ENCODE measurements at places on chromosomes 1 and 21. TPM values are rescaled to one million over a fixed set of nuclear protein-coding genes. Genes with fewer than 3 reads are reported as not detected.

TAS1R1 gene
- total RNA-seq = not detected

CEP350 gene
- 99.4 TPM for total RNA-seq

GRCh38 chr1:31135973-31136600 lies 70.6 kb upstream of the PUM1 start:
- no peak overlapping the region for H3K4me3 ChIP-seq
- no peaks in the 10 kb centered on the region for H3K36me3 ChIP-seq
- no peak for DNase-seq
- H3K27ac ChIP-seq = no peak overlapping the region
- no peaks in the 10 kb centered on the region for H3K27me3 ChIP-seq

GRCh38 chr21:17391811-17392340 lies 121.0 kb upstream of the CXADR start:
- H3K36me3 ChIP-seq = no peaks in the 10 kb centered on the region
- no peak overlapping the region for H3K27ac ChIP-seq
- H3K4me1 ChIP-seq = no peaks in the 10 kb centered on the region
- no peaks in the 10 kb centered on the region for H3K27me3 ChIP-seq

DNA sequence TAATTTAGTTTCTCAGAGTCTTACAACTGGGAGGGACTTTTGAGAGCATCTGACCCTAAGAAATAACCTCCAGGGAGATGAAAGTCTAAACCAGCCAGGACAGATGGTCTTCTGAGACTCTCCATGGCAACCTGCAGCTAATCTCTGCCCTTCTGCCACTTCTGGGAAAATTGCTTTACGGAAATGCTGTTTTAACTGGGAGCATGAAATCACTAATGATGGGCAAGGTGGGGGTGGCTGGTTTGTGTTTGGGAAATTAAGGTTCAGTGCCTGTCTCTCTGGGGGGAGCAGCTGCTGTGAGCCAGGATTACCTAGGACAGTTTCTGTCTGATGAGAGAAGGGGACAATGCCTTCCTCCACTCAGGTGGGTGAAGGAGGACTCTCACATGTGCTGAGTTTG lies 33.2 kb downstream of the ROR1 start:
- DNase-seq = no peak
- no peaks in the 10 kb centered on the region for H3K27me3 ChIP-seq
- no peaks in the 10 kb centered on the region for H3K36me3 ChIP-seq
- H3K4me3 ChIP-seq = no peak overlapping the region
- no peak overlapping the region for H3K27ac ChIP-seq

- DNase-seq = no peak
- H3K4me1 ChIP-seq = no peaks in the 10 kb centered on the region
- H3K4me3 ChIP-seq = no peak overlapping the region
- no peaks in the 10 kb centered on the region for H3K36me3 ChIP-seq
- H3K27ac ChIP-seq = no peak overlapping the region
- no peaks in the 10 kb centered on the region for H3K27me3 ChIP-seq
These were observed 813.6 kb upstream of the ADGRL2 start for GRCh38 chr1:80987106-80987505.

GRCh38 chr1:177355575-177355974 lies 184.8 kb downstream of the BRINP2 start:
- no peaks in the 10 kb centered on the region for H3K36me3 ChIP-seq
- no peak for DNase-seq
- H3K27ac ChIP-seq = no peak overlapping the region
- H3K27me3 ChIP-seq = no peaks in the 10 kb centered on the region
- H3K4me1 ChIP-seq = no peaks in the 10 kb centered on the region
- no peak overlapping the region for H3K4me3 ChIP-seq

Data from CD4-positive, alpha-beta memory T cell (primary cell).